ENCODE measurements at places on chromosomes 1 and 21.

GRCh38 chr21:27564684-27565301 is 597.9 kb upstream of the ADAMTS5 start:
- peak; percentile 40 for DNase-seq

DNA sequence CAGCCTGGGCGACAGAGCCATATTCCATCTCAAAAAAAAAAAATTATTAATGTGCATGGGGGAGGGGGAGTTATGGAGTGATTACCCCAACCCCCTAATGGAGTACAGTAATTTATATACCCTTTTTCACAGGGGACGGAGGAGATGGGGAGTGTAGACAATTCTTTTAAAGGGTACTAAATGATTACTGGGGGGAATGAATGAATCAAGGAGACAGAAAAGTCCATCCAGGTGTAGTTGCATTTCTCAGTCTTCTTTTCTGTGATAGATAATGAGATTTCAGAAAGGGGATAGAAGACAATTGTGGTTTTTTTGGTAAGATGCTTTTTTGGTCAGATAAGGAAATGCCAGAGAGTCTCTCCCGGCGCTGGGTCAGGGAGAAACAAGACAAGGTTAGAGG is 13.0 kb downstream of the OSBPL9 start:
- DNase-seq: no peak

DNA sequence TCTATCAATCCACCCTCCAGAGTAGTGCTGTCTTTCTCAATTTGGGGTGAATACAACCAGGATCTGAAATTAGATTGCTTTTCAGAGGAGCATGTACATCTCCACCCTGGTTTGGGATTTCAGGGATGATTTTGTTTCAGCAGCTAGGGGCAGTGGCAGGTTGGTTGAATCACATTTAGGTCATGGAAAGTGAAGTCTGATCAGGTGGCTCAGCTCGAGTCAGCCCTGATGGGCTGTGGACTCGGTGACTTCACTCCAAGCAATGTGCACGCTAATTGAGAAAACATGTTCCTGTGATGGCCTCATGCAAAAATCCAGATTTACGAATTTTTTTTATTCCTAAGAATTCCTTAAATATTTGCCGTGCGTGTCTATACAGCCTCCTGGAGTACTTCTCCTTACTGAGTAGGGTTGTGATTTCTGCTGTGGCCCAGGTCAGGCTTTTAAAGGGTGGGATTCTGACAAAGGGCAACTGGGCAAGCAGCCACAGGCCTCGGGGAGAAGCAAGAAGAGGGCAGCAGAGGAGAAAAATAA is 7.5 kb downstream of the NGF start:
- DNase-seq: no peak

DNA sequence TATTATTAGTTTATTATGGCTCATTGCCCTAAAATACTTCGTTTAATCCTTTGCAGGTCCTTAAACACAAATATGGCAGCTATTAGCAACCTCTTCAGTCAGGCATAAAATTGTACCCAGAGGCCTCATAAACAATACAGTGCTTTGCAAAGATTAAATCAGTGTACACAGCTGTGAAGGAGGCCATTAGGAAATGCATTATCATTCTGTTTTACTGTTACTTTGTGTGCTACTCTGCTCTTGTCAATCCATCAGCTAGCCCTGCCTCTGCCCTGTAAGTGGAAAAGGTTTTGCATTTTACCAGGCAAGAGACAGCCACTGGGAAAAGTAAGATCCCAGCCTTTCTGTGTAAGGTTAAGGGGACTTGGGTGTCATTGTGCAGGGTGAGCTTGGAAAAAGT is 415.7 kb upstream of the DAB1 start:
- no peak for DNase-seq

GRCh38 chr1:219350172-219350931 is 176.7 kb downstream of the LYPLAL1 start:
- no peak for DNase-seq

DNA sequence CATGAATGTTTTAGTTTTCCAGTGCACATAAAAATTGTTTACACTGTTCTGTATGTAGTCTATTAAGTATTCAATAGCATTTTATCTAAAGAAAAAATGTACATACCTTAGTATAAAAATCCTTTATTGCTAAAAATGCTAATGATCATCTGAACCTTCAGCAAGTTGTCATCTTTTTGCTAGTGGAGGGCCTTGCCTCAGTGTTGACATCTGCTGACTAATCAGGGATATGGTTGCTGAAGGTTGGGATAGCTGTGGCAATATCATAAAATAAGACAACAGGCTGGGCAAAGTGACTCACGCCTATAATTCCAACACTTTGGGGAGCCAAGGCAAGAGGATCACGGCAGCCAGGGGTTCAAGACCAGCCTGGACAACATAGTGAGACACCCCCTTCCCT is 9.0 kb downstream of the DYNLT5 start:
- DNase-seq: no peak

DNA sequence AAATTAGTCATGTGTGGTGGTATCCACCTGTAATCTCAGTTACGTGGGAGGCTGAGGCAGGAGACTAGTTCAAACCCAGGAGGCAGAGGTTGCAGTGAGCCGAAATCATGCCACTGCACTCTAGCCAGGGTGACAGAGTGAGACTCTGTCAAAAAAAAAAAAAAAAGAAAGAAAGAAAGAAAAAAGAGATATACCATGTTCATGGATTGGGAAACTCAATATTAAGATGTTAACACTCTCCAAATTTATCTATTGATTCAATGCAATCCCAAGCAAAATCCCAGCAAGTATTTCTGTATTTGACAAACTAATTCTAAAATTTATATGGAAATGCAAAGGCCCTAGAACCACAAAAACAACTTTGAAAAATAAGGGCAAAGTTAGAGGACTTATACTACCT is 11.0 kb upstream of the SHISAL2A start:
- no peak for DNase-seq

DNA sequence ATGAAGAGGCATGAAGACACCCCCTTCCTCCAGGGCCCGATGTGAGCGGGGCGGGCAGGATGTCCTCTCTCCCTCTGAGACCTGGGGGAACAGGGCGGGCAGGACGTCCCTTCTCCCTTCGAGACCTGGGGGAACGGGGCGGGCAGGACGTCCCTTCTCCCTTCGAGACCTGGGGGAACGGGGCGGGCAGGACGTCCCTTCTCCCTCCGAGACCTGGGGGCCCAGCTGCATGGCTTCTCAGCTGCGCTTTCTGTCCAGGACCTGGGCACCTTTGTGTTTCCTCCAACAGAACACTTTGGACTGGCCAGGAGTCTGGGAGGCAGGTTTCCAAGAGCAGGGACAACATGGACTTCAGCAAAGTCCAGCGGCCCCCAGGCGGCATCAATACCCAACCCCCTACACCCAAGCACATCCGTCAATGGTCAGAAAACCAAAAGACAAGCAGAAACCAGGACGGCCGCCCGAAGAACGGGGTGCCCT is 30.8 kb upstream of the ADARB1 start:
- no peak for DNase-seq

GRCh38 chr1:38077523-38078147 is 31.0 kb upstream of the POU3F1 start:
- no peak for DNase-seq

DNA sequence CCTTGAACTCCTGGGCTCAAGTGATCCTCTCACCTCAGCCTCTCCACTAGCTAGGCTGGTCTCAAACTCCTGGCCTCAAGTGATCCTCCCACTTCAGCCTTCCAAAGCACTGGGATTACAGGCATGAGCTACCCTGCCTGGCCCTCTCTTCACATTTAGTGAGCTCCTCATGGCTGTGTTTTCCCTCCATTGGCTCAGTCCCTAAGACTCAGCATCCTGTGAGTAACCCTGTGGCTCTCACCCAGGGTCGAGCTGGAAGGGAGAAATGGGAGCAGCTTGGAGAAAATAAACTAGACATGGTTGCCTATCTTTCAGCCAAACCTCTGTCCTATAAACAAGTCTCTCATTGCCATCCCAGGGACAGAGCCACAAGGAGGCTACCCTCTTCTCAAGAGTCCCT is 17.5 kb downstream of the NCF2 start:
- DNase-seq: no peak

DNA sequence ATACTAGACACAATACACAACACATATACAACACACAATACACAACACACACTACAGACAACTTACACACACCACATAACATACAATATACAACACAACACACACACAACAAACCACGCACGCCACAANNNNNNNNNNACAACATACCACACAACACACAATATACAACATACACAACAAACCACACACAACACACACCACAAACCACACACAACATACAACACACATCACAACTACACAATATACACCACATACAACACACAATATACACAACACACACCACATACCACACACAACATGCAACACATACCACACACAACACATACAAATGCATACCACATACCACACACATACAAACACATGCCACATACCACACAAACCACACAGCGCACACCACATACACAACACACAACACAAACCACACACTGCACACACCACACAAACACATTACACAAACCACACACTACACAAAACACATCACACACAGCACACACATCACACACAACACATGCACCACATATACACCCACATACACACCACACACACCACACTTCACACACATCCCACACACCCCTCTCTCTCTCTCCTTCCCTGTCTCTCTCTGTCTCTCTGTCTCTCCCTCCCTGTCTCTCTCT is 108.3 kb downstream of the ETS2 start:
- DNase-seq: no peak

GRCh38 chr1:230919207-230919606 is 50.9 kb upstream of the C1orf198 start:
- DNase-seq: no peak

DNA sequence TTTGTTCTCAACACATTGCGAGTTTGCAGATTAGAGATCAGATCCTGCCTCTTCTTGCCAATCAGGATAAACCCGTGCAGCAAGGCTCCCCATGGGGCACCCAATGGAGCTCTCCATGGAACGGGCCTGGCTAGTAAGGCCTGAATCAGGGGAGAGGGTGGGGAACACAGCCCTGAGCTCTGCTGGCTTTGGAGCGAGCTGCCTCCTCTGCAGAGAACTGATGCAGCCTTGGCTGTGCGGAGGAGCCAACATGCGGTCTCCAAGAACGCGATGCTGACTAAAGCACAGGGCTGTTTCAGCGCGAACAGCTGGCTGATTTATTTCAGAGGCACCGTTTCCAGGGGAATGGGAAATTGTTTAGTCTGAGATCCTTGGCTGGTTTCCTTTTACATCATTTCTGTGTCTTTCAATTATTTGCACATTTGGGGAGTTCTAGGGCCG is 139.7 kb downstream of the TSEN15 start:
- no peak for DNase-seq

DNA sequence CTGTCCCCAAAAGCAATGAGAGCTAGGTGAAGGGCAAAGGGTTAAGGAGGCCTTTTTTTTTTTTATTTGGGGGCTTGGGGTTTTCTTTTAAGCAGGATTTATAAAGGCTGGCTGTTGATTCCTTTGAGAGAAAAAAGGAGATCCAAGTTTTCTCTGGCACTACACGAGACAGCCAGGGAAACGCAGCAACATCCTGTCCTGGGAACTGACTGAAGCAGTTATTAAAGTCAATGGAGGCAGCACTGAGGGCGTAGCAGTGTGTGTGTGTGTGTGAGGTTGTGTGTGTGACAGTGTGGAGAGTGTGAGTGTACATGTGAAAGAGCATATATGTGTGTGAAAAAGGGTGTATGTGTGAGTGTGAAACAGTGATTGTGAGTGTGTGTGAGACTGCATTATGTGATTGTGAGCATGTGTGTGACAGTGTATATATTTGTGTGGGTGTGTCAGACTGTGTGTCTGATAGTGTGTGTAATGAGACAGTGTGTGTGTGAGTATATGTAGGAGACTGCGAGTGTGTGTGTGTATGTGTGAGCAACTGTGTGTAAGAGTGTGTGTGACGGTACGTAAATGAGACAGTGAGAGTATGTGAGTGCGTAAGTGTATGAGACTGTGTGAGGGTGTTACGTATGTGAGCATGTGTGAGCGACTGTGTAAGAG is 65.9 kb upstream of the TIAM1 start:
- no peak for DNase-seq

- no peak for DNase-seq
These were observed 10.2 kb downstream of the ERG start for GRCh38 chr21:38487901-38488639.

DNA sequence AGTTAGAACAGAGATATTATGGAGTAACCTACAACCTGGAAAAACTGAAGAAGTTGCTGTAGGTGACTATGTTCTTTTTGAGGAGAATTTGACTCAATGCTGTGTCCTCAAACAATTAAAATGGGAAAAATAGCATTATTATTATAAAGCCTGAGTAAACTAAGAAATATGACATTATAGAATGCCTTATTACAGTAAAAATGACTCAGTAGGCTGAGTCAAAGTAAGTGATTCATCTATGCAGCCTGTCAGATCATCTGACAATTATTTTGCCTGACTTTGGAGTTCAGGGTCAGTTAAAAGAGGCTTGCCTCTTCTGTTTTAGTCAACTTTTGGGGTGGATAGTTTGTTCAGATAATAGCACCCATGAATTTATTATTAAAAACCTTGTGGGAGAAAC is 150.8 kb upstream of the PTGFR start:
- no peak for DNase-seq

GRCh38 chr1:166947398-166948043 is 27.8 kb downstream of the ILDR2 start:
- no peak for DNase-seq

DNA sequence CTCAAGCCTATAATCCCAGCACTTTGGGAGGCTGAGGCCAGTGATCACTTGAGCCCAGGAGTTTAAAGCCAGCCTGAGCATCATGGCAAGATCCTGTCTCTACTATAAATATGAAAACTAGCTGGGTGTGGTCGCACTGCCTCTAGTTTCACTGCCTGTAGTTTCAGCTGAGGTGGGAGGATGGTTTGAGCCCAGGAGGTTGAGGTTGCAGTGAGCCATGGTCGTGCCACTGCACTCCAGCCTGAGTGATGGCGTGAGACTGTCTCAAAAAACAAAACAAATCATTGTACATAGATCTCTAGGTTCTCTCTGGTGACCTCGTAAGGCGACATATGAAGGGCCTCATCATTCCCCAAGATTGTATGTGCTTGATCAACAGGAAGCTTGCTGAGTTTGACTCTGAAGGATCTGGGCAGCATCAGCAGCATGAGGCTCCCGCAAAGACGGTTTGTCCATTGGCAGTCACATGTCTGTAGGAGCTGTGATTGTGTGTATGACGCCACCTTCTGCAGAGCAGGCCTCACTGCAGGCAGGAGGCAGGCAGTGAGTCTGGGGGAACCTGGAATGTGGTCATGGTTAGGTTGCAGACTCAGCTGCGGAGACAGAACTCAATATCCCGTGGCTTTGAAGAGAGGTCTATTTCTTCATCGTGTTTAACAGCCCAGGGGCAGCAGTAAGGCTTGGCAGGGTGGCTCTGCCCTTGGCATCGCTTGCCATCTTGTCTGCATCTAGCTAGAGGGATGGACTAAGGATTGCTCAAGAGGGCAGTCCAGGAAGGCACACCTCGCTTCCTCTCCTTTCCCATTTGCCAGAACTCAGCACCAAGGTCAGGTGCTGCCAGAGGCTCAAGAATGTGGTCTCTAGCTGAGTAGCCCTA is 14.0 kb downstream of the ATP5PO start:
- peak; percentile 47 for DNase-seq

DNA sequence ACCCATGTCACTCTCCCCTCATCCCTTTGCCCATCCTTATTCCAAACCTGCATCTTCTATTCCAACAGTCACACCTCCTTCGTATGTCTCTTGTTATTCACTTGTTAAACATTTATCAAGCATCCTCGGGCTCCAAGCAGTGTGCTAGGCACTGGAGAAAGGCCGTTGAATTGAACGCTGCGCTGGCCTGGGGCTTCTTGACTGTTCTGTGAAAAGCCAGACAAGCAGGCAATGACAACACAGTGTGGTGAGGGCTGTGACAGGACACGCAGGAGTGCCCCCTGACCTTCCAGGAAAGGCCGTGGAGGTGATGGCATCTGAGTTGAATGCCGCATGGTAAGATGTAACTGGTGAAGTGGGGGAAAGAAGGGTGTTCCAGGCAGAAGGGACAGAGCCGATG is 19.2 kb downstream of the ETV3 start:
- DNase-seq: no peak

All from MM.1S (cell line).